Right renal pelvis (tissue), 4 donors: ENCODE measurements at places on chromosomes 11 and 22. TPM values are rescaled to one million over a fixed set of nuclear protein-coding genes. Genes with fewer than 3 reads are reported as not detected.

GRCh38 chr22:23128269-23129108, 13.3 kb downstream of the RSPH14 start:
- DNase-seq: no peak

DNA sequence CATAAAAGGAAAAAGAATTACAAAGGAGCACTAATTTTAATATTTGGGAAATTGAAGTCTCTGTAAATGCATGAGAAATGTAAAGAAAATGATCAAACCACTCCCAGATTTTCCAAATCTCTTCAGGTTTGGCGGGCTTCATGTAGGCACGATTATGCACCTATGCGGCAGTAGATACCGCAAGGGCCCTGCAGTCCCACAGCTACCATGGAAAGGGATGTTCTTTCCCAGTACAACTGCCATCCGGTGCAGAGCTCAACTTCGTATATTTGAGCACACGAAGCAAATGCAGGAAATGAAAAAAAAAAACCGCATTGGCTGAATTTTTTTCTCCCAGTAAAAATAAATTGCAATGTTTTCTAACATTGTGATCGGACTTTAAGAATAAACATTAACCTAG, 1.4 kb downstream of the SLC17A6 start:
- DNase-seq: no peak

GRCh38 chr11:94536386-94536785, 7.3 kb upstream of the FUT4 start:
- DNase-seq: no peak

DNA sequence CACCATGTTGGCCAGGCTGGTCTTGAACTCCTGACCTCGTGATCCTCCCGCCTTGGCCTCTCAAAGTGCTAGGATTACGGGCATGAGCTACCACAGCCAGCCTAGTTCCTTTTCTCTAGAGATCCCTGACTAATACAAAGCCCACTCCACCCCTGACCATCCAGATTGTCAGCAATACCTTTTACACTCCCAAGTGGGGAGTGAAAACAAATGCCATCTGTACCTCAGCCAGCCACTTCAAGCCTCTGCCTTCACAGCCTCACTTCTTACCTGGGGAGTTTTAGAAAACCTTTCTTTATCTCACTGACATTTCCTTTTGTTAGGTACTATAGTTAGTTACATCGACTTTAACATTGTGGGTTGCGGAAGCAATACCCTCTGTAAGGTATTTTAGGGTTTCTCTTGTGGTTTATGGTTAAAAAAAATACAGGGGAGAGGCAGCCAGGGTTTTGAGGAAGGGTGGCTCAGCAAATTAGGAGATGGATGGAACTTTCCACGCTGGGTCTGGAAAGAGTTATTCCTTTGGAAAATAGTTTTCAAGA, 8.9 kb downstream of the TOM1 start:
- no peak for DNase-seq

GRCh38 chr11:27700351-27701301, at the start of gene BDNF:
Gene BDNF (minus strand): TSS chr11:27700455. CDS start chr11:27658564, 41,891 bp downstream.
- DNase-seq: no peak

DNA sequence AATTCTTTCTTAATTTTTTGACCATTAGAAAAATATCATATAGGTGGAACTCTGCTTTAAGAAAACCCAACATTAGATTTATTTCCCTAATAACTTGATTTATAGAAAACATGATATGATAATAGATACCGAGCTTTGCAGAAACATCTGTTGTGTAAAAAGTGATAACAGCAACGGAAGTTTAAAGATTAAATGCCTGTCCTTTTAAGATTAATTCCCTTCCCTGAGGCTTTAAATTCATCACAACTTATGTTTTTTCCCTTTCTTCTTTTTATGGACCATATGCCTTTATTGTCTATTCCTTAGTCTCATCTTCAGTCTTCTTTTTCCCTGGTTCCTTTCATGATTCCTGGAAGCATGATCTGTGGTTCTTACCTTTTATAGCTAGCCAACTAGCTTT, 1.9 kb downstream of the USP47 start:
- DNase-seq: no peak

- no peak for DNase-seq
Measured at GRCh38 chr11:133047036-133047770, 485.1 kb downstream of the OPCML start.

GRCh38 chr11:73779084-73779902, 8.4 kb upstream of the MRPL48 start:
- DNase-seq: peak; percentile 96

GRCh38 chr11:67586568-67587250, 3.1 kb downstream of the GSTP1 start:
- no peak for DNase-seq

- DNase-seq: no peak
Measured at GRCh38 chr11:95682552-95682951, 107.0 kb downstream of the FAM76B start.

GRCh38 chr22:30318799-30319419, 7.8 kb downstream of the TBC1D10A start:
- no peak for DNase-seq

GRCh38 chr11:44923115-44923514, 27.6 kb downstream of the TP53I11 start:
- no peak for DNase-seq

GRCh38 chr11:92744929-92745585, 224.4 kb upstream of the MTNR1B start:
- DNase-seq: no peak

- DNase-seq: no peak
Measured at GRCh38 chr11:119795231-119795630, 66.2 kb upstream of the NECTIN1 start.

- peak; percentile 32 for DNase-seq
Measured at GRCh38 chr11:31106968-31107576, 262.5 kb downstream of the DCDC1 start.

DNA sequence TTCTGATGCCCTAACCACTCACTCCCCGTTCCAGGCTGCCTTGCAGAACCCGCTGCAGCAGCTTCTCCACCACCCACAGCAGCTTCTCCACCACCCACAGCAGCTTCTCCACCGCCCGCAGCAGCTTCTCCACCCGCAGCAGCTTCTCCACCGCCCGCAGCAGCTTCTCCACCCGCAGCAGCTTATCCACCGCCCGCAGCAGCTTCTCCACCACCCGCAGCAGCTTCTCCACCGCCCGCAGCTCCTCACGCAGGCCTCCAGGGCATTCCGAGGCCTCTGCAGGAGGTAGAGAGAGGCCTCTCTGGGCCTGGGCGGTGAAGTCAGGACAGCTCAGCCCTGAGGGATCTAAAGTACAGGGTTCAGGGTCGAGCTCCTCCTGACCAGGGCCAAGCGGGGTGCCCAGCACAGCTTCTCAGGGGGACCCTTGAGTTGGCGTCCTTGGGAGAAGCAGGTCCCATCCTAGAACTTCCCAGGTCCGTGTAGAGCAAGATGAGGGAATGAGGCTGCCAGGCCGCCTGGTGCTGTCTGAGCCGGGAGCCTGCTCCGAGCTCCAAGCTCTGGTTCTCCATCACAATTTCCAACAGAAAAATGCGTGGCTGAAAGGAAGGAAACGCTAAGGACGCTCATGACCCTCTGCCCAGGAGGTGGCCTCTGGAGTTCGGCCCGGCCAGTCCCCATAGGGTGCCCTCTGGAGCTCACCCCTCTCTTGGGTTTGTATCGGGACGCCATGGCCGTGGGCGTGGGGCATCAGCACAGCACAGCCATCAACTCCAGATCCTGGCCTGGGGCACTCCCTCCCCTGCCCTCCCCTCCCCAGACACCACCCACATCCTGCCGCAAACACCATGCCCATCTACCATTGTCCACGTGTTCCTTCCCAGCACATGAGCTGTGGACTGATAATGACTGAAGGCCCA, 528.6 kb downstream of the BRD1 start:
- no peak for DNase-seq

DNA sequence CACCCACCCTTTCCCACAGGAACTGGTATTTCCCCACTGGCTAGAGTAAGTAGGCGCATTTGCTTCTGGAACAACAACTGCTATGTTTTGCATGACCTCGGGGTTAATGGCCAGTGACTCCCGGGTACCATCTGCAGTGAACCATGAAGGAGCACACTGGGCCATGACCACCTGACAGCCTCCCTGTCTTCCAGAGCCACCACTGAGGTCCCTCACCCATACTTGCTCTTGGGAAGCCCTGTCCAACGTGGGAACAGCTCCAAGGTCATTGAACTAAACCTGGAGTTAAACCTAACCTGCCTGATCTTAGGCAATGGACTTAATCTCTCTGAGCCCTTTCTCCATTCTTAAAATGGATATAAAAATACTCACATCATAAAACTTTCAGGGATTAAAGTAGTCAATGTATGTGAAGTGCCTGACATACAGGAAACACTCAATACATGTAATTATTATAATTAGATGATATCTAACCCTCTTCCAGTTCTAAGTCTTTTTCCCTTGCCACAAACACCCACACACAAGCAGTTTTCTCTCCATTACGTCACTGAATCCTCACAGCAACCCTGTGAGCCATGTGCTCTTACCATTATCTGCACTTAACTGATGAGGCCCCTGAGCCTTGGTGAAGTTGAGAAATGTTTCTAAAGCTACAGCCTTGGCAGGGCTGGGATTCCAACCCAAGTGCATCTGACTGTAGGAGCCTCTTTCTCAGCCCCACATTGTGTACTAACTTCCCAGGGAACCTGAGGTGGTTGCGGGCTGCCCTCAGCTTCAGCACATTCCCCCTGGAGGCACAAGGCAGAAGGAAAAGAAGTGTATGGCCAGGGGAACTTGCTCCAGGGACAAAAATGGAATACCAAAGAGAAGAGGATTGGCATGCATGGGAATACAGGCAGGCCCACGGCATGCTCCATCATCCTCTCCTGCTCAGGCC, 74.5 kb upstream of the NCAM1 start:
- DNase-seq: no peak

DNA sequence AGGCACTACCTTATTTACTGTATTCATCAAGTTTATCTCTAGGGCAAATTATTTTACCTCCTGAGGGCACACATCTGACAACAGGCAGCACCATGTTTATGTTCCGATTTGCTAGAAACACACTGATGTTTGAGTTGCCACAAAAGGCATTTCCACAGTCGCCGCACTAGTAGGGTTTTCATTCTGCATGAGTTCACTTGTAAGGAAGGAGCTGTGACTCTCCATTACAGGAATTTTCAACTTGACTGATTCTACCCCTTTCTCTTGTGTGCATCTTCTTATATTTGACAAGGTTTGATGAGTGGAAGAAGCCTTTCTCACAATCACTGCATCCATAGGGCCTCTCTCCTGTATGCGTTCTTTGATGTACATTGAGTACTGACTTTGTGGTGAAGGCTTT, 455.9 kb upstream of the CNTN5 start:
- no peak for DNase-seq

Gene TMPRSS13
- polyA plus RNA-seq: 0.90 TPM

Gene C11orf42
- 0.86 TPM for polyA plus RNA-seq

Gene C11orf24
- 27.4 TPM for polyA plus RNA-seq

Gene PLAAT2
- 0.27 TPM for polyA plus RNA-seq

Gene GPHA2
- 2.0 TPM for polyA plus RNA-seq

Gene SLC7A4
- polyA plus RNA-seq: 1.5 TPM

Gene ELMOD1
- 0.34 TPM for polyA plus RNA-seq

Gene MYO18B
- 0.21 TPM for polyA plus RNA-seq
